CD4-positive, alpha-beta T cell treated with Interferon alpha-2 for 1 hour (primary cell): ENCODE measurements at places on chromosomes 12 and 14.
A peak's percentile ranks its signal among the peaks of the same experiment; 100 is the strongest.

DNA sequence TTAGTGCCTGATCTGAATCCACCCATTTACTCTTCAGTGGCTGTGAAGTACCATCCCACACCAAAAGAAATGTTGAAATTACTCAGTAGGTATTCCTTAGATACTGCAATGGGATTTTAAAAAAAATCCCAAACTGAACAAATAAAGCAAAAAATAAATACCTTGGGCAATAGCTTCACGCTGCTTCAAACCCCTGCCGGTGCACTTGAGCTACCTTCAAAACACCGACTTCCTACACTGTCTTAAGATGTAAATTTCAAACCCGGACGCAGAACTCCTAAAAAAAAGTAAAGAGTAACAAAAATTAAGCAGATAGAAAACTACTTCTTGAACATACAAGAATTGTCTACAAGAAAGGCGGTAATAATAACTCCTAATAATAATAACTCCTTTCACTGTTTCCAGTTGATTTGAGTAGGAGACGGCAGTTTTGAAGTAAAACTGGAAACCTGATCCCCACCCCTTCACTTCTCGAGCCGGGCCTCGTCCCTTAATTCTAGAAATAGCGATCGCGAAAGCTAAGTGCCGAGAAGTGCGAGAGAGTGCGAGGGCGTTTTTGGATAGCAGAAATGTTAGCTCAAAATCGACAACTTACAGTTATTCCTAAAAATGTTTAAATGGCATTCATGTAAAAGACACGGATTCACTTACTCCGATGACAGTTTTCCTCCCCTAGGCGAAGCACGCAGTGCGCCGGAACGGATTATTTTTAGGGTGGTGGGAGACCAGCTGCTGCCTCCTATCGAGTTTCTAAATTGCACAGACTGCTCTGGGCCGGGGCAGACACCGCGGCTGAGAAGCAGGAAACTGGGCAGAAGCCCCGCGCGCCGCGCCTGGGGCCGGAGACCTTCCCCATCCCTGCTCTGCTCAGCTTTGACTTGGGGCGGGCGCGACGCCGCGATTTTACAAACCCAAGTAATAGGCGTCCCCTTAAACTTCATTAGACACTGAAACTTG is at the start of gene ABCC9:
Gene ABCC9, minus strand, starts transcription at position 878 of the 957 bp plus-strand sequence. CDS start 4,752 bp downstream, outside the sequence.
- DNase-seq = no peak

DNA sequence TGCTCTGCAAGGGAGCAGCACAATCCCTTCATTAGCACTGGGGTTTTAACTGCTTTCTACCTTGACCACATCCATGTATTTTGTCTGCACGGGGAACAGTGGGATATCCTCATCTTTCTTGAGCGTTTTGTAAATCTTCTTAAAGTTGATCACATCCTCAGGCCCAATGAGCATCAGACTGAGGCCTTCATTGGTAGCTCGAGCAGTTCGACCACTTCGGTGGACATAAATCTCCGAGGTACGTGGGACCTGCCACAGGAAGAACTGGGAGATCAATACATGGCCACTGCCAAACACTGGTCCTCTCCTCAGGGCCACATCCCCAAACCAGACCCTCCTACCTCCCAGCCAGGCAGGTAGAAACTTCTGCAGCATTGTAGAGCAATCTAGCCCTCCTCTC is 26.1 kb downstream of the DDX24 start:
- no peak for DNase-seq

GRCh38 chr12:5660238-5660637 is 228.3 kb downstream of the NTF3 start:
- no peak for DNase-seq

- DNase-seq = peak; percentile 72
Observed at GRCh38 chr12:6950811-6951540, at the start of gene PTPN6. PTPN6 (plus strand) TSS chr12:6951356; CDS start chr12:6951513, 157 bp downstream.

GRCh38 chr12:94495445-94496115 is 35.9 kb upstream of the CEP83 start:
- no peak for DNase-seq

DNA sequence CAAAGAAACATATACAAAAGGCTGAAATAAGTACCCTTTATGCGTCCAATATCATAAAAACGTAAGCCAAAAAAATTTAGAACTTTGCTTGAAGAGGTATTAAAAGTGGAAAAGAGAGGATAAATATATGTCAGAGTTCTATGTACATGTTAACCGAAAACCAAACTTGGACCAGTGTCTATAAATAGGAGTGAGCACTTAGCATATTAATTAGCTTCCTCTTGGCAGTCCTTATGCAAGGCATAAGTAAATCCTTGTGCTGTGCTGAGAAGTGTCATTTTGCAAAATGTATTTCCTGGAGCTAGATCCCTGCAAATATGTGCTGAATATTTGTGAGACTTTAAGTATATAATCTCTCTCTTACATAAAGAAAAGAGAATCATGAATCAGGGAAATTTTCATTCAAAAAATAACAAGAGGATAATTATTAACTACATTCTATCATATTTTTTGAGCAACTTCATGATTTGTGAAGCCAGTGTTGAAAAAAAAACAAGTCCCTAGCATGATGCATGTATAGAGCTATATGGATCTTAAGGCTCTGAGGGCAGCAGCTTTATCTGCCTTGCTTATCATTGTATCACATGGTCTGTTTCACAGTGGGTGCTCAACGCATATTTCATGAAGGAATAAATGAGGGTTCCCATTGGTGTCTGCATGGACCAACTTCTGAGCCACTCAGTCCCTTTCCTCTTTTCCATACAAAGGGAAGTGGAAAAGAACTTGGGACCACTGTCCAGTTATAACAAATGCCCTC is 326.1 kb downstream of the PDZRN4 start:
- no peak for DNase-seq
